ENCODE measurements at places on chromosomes 2 and 18.
A peak's percentile ranks its signal among the peaks of the same experiment; 100 is the strongest.

- DNase-seq = no peak
These were observed 15.3 kb downstream of the YPEL5 start for GRCh38 chr2:30161929-30162706.

- DNase-seq = no peak
These were observed 150.6 kb downstream of the PRPF40A start for GRCh38 chr2:152566728-152567069.

- DNase-seq = no peak
These were observed 20.2 kb downstream of the DRC1 start for GRCh38 chr2:26421961-26422360.

DNA sequence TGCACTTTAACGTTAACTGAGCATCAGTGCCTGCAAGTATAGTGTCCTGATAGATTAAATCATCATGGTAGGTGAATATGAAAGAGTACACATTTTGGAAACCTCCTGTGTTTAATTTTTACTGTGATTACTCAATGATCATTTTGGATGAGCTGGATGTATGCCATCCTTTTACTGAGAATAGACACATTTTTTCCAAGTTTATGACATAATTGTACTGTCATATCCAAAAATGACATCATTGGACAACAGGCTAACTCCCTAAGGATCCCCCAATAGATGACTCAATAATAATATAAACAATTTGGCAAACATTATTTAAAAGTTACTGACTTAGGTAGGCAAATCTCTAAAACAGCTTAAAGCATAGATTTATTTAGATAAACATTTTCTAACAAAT, 410.8 kb upstream of the REG3G start:
- no peak for DNase-seq

- no peak for DNase-seq
These were observed 4.5 kb upstream of the GKN1 start for GRCh38 chr2:68969736-68970490.

GRCh38 chr18:74316257-74317170, 875 bp downstream of the C18orf63 start:
- DNase-seq = no peak

GRCh38 chr2:147588191-147588590, 256.6 kb upstream of the ACVR2A start:
- DNase-seq = no peak

DNA sequence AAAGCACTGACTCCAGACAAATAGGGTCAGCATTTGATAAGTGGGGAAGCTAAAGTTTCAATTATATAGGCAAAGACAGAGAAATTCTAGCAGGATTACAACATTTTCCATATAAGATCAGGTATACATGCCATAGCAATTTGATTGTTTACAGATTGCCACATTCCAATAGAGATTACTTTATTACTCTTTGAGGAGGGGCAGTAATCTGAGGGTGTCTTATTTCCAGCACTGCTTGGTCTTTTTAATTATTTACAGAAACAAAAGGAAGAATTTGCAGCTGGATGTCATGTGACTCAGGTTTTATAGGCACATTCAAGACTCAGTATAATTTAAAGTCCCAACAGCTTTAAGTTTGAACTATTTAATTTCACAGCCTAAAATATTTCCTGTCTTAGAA, 42.5 kb upstream of the GPR39 start:
- no peak for DNase-seq

DNA sequence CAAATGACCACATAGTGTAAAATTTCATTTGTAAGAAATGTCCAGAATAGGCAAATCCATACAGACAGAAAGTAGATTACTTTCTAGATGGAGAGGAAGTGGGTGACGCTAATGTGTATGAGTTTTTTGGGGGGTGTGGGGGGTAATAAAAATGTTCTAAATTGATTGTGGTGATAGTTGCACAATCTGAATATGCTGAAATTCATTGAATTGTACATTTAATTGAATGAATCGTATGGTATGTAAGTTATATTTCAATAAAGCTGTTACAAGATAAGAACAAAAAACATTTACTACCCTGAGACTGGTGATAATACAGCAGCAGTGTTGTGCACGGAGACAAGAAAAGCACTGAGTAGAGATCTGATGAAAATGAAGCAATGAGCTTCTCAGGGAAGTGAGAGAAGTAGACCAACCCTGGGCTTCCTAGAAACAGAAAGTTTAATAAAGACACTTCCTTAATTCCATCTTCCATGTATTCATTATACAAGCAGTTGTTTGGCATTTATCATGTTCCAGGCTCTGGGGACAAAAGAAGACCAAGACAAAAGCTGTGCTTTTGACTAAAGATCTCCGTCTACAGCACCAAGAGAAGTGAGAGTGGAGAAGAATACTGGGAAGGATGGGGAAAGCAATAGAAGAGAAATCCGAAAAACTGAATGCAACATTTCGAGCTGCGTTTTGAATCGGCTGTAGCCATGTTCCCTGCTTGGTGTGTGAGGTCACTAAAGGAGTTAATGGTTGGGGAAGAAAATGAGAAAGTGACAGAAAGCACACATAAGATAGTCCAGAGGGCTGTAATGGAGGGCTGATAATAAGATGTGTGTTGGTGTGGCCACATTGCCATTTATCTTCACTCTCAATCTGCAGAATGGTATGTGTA, 1.8 kb upstream of the PDE11A start:
- peak; percentile 25 for DNase-seq

GRCh38 chr2:237113026-237113795, 27.5 kb downstream of the COPS8 start:
- no peak for DNase-seq

- no peak for DNase-seq
These were observed 126.4 kb upstream of the DLX2 start for GRCh38 chr2:172229125-172229524.

GRCh38 chr2:11505652-11506610, 27.9 kb upstream of the GREB1 start:
- no peak for DNase-seq

GRCh38 chr2:179251870-179252269, 12.8 kb downstream of the SESTD1 start:
- DNase-seq = no peak

- no peak for DNase-seq
These were observed 14.4 kb downstream of the CLEC4F start for GRCh38 chr2:70806013-70806412.

- DNase-seq = no peak
These were observed 37.3 kb downstream of the EMX1 start for GRCh38 chr2:72954376-72955227.

DNA sequence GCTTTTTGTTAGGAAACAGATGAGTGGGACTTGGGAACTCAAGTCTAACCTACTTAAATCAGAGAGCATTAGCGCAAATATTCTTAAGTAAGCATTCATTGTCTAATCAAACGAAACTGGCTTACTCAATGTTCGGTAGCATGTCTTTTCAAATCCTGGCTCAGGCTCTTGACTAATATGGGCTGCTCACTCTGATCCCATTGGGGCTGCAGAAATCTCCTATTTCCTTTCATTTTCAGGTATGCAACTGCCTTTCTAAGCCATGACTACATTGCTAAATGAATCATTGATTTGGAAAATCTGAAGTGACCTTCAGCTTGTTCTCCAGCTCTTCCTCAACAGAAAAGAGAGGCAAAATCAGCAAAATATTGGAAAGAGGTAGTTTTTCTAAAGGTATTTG, 2084.4 kb upstream of the PIK3C3 start:
- DNase-seq = no peak

DNA sequence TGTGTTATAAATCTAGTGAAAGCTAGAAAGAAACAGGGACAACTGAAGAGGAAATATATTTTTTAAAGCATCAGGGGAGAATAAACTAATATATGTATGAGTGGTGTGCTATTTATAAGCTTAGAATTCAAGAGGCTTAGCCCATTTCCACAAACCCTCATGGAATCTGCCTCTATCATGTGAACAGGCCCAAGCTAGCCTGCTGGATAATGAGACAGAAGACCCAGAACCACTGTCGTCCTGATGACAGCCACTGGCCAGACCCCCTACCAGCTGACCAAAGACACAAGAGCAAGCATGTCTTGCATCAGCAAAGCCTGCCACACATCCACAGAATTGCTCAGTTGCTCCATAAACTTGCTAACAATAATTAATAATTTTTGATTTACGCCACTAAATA, 382.3 kb upstream of the NXPH2 start:
- no peak for DNase-seq

DNA sequence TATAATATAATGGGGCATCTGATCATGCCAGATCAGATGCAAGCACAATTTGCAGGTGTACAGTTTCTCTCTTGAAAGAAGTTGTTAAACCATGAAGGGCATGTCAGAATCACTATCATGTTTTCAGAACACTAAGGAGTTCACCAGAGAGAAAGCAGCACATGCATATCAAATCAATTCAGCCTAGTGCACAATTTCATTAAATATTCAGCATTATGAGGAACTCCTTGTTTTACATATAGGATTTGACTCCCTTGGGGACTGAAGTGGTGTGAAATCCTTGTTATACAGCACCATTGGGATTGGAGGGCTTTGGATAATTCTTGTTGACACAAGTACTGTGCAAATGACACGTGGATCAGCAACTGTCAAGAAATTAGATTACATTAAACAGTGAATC, 562.1 kb upstream of the KLHL29 start:
- DNase-seq = no peak

DNA sequence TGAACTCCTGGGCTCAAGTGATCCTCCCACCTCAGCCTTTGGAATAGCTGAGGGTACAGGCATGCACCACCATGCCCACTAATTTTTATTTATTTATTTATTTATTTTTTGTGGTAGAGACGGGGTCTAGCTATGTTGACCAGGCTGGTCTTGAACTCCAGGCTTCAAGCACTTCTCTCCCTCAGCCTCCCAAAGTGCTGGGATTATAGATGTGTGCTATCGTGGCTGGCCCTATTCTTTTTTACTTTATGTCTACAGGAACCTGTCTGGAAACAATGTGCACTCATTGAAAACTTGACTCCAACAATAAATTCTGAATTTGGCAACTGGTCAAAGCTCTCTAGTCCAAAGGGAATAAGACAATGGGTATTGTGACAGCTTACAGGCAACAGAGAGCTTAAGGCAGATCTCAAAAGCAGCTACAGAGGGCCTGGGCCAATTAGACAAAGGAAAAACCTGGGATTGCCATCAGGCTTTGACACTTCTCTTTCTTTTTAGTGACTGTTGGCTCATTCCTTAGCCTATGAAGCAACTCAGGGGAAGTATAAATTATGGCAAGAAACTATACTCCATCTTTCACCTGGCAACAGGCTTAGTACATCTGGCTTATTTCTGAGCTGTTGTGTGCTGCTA, 55.1 kb upstream of the RAPGEF4 start:
- peak; percentile 24 for DNase-seq

DNA sequence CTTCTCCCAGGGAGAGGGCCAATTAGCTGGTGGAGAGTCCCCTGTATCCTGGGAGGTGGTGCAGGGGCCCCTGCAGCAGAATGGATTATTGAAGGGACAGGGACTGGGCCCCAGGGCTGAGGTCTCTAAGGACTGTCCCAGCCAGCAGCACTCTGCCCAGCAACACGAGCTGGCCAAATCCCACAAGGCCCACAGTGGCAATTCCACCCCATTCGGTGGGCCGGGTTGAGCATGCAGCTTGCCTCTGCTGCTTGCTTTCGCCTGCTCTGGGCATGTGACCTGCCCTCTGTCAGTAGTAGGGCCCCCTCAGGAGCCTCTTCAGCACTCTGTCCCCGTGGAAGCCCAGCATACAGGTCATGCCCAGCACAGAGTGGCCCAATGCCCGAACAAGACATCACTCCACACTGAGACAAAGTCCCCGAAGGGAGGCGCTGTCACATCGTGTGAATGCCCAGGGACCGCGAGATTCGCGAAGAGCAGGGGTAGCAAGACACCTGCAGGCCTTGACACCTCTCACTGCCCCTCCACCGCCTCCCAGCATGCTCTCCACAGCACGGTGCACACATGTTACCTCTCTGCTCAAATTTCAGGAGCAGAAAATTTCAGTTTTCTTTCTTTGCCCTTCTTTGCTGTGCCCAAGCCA, 65.4 kb downstream of the CRACDL start:
- DNase-seq = no peak

DNA sequence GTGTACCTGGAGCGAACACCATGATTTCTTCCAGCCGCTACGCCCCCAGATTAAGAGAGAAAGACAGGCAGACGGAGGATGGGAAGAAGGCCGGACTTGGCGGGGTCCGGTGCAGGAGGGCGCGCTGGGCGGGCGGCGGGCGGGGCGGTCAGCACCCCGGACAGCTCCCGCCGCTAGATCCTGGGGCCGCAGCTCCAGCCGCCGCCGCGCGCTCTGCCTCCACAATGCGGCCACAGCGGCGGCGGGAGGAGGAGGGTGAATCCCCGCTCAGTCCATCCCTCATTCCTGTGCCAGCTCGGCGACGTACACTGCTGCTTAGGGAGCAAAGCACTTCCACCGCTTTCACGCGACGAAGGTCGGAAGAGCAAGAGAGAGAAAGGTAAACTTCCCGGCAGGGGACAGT, at the start of gene AKAIN1:
AKAIN1 (minus strand) TSS at position 226 of the 403 bp plus-strand sequence; CDS start at position 22, 204 bp downstream.
- peak; percentile 36 for DNase-seq

GRCh38 chr18:24398540-24398939, 916 bp upstream of the OSBPL1A start:
- DNase-seq = no peak

GRCh38 chr18:51150113-51150700, 47.3 kb downstream of the MEX3C start:
- no peak for DNase-seq

DNA sequence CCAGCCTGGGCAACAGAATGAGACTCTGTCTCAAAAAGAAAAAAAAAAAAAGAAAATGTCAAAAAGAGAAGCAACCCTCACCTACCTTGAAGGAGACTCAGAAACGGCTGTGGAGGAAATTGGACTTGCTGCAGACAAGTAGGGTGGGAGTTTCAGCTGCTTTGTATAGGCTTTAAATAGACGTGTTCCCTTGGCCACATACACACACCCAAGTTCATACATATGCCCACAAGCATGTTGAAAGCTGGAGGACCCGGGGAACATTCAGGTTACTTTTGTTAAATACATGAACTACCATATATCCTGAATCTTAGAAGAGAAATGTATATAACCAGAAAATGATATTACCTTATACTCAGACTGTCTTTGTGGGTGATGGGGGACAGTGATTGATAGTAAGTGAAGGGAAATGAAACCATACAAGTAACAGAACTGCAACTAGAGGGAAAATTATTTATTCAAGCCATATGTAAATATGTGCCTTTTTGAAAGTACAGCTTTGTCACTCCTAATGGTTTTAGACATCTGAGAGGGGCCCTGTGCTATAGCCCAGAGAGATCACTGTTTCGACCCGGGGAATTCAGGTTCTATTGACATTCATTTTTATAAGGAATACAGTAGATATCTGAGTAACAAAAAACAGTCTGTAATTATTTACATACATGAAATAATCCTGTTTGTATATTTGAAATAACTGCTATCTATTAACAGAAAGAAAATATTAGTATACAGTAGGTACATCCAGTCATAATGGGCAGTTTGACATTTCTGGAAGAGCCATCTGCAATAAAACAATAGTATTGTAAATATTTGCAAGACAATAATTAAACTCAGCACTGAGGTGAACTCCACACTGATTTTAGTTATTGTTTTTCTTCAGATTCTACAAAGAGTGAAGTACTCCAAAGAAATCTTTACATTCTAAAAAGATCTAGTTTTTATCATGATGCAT, 48.0 kb upstream of the TGIF1 start:
- no peak for DNase-seq

DNA sequence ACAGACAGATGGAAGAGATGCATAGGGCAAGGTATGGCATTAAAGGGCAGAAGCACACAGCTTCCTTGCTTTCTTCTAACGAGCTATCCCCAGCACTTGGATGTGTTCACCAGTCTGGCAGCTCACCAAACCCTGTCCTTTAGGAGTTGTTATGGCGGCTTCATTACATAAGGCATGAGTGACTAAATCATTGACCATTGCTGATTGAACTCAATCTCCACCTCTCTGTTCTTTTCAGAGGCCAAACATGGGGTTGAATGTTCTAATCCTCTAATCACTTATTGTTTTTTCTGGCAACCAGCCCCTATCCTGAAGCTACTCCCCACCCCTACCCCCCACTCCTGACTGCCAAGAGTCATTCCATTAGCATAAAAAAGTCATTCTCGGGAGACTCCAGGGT, 301.8 kb downstream of the XIRP2 start:
- DNase-seq = no peak

All from kidney capillary endothelial cell (primary cell).